ENCODE measurements at places on chromosomes 2 and 18. TPM values are rescaled to one million over a fixed set of nuclear protein-coding genes. Genes with fewer than 3 reads are reported as not detected.

- DNase-seq, result no peak
Observed at GRCh38 chr2:27690052-27690451, 26.4 kb downstream of the SLC4A1AP start.

DNA sequence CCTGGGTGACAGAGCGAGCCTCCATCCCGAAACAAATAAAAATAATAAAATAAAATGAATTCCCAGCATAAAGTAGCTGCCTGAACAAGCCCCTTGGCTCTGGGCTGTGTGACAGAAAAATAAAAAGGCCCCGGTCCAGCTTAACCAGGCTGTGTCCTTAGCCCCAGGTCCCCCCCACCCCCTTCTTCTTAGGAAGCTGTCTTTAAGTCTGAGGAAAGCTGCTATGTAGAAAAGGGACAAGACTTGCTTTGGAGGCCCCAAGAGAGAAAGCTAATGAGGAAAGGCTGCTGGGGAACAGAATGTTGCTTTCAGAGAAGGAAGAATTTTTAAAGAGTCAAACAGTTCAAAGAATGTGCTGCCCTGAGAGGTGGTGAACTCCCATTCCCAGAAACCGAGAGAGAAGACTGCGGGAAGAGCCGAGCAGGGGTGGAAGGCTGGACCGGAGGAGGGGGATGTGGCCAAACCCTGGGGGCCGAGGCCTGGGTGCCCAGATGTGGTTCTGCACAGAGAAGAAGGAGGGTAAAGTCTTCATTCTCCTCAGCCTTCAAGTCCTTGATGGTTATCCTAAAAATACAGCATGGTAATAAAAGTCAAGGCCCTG lies 61.9 kb downstream of the CENPO start:
- peak; percentile 45 for DNase-seq

DNA sequence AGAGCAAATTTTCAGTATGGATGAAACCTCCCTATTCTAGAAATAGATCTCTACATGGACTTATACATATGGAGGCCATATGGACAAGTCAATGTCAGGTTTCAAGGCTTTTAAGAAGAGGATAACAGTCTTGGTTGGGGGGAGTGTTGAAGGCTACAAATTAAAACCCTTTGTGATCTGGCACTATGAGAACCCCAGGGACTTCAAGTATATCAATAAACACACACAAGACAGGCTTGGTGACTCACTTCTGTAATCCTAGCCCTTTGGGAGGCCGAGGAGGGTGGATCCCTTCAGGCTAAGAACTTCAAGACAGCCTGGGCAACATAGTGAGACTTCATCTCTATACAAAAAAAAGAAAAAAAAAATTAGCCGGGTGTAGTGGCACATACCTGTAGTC lies 127.2 kb upstream of the SP5 start:
- DNase-seq, result no peak

- DNase-seq, result peak; percentile 29
Observed at GRCh38 chr2:65918760-65919187, 486.4 kb upstream of the SPRED2 start.

DNA sequence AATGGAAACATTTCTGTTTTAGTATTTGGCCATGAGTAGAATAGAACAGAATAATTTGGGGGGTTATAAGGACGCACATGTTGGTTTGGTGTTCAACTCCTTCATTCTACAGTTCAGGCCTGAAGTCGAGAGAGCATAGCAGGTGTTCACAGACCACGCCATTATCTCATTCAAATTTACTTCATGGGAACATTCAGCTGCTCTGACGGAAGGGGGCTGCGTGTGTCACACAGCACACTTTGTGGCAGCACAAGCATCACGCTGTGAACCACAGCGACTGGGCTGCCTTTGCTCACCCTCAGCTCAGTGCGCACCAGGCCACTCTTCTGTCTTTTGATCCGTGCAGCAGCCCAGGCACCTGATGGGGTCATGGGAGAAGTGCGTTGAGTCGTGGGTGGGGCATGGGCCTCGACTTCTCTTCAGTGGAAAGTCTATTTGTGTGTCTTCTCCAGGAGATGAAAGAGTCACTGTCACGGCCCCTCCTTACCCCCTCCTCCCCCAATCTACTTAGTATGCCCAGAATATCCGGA lies 348.6 kb upstream of the SALL3 start:
- no peak for DNase-seq

Gene COLEC12
- polyA plus RNA-seq, result 20.9 TPM

Data from renal pelvis (tissue), 12 donors.